ENCODE measurements at places on chromosomes 3 and 15.

DNA sequence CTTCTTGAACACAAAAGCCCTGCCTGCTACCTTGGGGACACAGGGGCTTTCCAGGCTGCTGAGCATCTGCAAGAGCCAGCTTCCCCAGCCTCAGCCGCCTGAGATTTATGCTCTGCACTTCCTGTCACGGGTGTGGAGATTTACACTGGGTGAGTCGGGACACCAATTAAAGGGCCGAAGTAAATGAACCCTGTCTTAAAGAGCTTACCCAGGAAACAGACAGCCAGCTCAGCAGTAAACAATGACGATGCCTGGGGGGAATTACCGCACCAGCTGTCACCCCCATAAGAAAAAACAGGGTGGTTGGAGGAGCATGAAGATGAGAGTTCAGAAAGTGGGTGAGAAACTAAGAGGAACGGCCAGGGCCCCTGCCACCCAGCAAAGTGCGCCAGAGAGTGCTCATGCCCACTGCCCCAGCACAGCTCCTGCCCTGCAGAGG lies 37.5 kb upstream of the IQSEC1 start:
- DNase-seq = peak; percentile 87

DNA sequence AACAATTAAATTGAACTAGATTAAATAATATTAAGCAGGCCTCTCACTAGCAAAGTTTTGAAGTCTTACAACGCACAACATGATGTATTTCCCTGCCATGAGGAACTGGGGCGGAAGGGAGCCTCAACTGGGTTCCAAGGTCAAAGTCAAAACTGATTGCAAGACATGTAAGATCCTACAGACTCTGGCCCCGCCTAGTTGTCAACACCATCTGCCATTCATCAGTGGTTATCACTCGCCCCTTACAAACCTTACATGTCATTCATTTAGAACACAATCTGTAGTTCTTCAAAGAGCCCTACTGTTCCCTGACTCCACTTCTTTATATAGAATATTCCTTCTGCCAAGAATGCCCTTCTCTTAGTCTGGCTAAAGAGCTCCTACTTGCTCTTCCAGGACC lies 10.0 kb downstream of the ATP13A3 start:
- DNase-seq = no peak

DNA sequence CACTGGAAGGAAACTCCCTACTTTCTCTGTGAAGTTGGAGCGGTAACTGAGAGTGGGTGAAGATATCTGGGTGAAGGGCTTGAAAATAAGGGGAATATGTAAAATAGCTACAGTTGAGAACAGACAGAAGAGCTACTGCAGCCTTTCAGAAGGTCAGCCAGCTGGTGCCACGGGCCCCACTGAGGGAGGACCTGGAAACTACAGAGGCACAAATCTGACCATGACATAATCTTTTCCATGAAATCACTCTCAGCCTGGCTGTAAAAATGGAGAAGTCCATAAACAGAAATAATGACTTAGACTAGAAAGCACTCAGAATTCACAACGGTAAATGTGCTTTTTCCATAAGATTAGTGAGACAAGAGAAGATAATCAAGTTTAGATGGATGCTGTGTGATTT lies 46.4 kb downstream of the ST3GAL6 start:
- DNase-seq = no peak

DNA sequence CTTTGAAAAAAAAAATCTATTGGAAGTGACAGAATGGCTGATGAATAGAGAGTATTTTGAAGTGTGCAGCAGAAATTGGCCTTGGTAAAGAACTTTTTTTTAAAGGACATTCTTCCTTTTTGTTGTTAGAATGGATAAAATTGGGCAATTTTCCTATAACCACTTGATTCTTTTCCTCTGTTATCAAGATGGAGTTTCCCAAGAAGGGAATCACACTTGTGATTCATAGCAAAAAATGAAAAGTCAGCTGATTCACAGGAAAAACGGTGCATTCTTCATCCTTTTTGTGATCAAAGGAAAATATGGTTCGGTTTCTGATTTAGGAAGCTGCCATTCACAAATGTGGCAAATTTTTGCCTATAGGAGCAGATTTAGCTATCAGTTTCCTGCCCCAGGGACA lies 486.8 kb downstream of the GBE1 start:
- no peak for DNase-seq

- peak; percentile 65 for DNase-seq
Measured at GRCh38 chr15:58980351-58980939, 7.0 kb upstream of the RNF111 start.

- no peak for DNase-seq
Measured at GRCh38 chr15:41713047-41713446, 52.8 kb downstream of the MGA start.

- no peak for DNase-seq
Measured at GRCh38 chr3:118736107-118736506, 298.5 kb downstream of the IGSF11 start.

- DNase-seq = no peak
Measured at GRCh38 chr3:170426240-170426797, 7.7 kb downstream of the CLDN11 start.

DNA sequence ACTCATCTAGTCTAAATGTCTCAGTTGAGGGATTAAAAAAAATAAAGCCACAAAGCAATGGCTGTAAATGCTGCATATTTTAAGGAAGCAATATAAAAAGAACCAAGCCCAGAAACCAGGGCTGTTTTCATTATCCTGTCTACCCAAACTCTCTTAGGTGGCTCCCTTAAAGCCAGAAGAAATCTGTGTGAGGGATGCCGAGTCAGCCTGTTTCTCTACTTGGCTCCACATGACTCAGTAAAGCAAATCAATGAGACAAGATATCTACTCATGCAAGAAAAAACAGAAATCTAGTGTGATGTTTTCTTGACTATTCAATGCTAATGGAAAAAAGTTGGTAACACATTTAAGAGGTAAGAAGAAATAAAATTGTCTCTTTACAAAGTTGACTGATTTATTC lies 296.2 kb downstream of the ZBTB20 start:
- DNase-seq = no peak

- no peak for DNase-seq
Measured at GRCh38 chr15:81303244-81304225, 20.4 kb downstream of the STARD5 start.

GRCh38 chr15:68413363-68414205 lies 18.4 kb downstream of the ITGA11 start:
- DNase-seq = no peak

DNA sequence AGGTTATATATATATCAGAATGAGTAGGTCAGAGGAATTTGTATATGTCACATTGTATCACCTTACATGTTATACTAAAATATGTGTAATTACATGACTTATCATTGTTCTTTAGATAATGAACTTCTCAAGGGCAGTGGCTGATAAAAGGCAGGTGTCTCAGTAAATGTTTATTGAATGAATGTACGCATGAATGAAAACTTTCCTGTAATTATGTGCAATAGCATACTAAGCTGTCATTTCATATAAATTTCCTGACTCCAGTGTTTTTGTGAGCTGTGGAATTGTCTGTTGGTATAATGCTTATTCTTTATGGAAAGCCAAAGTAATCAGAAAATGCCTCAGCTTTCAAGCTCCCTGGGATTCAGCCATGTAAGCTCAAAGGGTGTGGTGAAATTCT lies 4.2 kb downstream of the TBC1D23 start:
- DNase-seq = no peak

DNA sequence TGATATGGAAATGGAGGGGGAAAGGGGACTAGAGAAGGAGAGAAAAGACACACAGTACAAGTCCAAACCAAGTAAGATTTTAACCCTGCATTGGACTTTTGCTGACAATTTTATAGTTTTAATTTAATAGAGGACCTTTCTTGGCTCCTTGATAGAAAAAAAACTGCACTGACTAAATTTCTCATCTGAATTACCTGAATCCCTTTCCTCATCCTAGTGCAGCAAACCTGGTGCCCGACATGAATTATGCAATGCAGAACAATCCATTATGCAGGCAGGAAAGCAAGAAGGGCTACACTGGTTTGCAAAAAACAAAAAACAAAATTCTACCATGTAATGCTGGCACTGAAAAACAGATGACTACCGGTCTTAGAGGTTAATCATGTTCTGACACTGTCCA lies 15.5 kb downstream of the MAGI1 start:
- DNase-seq = no peak

DNA sequence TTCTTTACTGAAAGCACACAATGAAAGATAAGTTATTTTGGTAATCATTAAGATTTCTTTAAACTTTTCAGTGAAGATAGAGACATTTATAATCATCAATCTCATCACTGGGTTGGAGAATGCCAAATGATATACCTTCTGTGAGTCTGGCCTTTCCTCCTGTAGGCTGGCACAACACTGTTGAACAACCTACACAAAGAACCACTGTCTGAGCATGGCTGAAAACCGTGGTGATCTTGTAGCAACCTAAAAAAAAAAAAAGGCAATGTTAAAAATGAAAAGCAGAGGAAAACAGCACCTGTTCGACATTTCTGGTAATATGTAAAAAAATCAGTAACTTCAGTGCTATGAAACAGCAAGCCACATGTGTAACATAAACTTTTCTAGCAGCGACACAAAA lies 1.8 kb downstream of the RPS27L start:
- DNase-seq = no peak

DNA sequence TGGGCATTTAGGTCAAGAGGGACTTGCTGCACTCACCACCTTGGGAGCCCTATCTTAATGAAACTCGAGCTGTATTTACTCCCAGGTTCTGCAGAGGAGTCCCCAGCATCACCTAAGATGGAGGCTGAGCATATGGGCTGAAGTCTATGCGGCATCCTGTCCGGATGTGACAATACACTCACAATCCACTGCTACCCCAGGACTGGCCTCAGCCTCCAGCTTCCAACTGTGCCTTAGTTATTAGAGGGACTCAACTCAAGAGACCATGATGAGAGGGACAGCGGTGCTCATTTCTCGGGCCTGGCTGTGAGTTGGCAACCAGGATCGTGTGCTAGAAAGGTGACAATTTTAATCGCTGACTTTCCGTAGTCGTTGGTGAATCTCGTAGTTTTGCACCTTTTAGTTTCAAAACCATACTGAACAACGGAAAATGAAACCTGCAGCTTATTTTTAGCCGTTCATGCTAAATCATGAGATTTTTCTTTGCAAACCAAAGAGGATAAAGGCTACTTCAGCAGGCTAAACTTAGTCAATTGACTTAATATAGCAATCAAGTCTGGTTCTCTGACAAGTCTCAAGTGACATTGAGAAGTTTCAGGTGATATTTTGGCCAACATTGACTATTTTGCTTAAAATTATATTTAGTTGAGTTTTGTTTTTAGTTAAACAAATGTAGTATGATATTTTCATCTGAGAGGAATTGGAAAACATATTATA lies 11.1 kb downstream of the ZBTB38 start:
- peak; percentile 93 for DNase-seq

DNA sequence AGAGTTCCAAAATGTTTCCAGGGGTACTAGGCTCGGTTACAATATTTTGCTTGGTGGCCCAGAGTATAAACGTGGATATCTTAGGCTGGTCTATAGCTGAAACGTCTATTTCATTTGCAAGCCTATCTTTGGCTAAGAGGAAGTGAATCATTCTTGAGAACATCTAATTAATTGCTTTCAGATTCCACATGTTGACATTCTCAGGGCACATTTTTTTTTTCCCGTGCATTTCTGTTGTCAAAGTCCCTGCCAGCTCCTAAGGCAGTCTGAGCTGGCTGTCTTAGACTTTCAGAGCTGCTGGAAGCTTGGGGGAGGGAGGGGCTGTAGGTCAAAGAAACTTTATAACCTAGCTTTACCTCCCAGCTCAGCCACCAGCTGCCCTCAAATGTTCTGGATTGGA lies 23.2 kb upstream of the LAMP3 start:
- no peak for DNase-seq

- no peak for DNase-seq
Measured at GRCh38 chr3:78879295-78879860, 888.4 kb downstream of the ROBO1 start.

- DNase-seq = no peak
Measured at GRCh38 chr15:49174902-49175301, 4.9 kb downstream of the GALK2 start.

DNA sequence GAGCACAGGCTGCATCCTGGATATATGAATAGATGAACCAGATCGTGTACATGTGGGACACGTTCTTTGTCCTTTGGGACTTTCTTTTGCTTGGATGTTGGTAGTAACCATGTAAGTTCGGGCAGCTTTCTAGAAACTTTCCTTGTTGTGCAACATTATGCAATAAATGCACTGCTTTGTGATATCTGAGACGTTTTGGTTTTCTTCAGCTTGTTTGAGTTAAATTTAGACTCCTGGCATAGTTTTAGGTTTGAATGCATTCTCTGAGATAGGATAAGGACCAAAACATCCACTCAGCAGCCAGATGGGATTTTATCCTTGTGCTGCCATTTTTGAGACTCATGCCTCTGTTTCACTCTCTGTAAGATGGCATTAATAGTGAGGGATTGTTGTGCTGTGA lies 158.9 kb downstream of the IGF1R start:
- no peak for DNase-seq

- DNase-seq = peak; percentile 18
Measured at GRCh38 chr3:197117114-197117513, 87.5 kb upstream of the MELTF start.

GRCh38 chr3:138888560-138888959 lies 53.8 kb upstream of the PIK3CB start:
- DNase-seq = peak; percentile 17

DNA sequence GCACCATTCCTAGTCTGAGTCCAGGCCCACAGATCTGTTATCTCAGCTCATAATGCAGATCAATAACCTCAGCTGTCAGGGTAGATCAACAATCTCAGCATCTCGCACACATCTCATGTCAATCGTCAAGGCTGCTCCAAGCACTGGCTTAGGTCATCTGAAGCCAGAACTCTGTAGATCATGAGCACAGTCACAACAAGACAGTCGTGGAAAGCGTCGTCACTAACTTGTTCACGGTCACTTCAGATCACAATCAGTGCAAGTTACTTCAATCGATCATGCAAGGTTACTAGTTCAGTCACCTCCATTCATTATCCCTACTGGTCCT lies 71.8 kb downstream of the RBPMS2 start:
- DNase-seq = no peak

GRCh38 chr15:77737238-77738037 lies 104.7 kb upstream of the LINGO1 start:
- no peak for DNase-seq

DNA sequence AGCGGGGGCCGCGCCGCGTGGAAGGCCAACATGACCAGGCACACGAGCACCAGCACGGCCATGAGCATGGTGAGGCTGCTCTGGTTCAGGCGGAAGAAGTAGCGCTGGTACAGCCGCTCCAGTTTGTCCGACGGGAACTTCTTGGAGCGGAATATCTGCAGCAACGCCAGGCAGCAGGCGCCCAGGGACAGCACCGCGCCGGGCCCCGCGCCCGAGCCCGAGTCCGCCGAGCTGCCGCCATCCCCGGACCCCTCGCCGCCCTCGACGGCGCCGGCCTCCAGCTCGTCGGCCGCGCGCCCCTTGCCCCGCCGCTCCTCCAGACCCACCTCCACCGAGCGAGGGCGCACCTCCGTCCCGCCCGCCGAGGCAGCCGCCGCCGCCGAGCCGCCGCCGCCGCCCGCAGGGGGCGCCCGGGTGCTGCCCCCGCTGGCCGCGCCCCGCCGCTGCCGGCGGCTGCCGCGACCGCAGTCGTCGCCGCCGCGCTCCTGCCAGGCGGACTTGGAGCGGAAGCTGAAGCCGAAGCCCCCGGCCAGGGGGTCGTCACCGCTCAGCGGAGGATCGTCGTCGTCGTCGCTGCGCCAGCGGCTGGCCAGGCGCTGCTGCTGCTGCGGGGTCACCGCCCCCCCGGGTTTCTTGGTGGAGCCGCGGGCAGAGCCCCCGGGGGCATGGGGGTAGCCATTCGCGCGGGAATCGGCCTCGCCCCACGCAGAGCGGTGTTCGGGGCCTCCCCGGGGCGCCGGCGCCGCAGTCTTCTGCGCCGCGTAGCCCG lies 957 bp downstream of the ADCY5 start:
- no peak for DNase-seq

All from GM12865 (cell line).